Activated naive CD4-positive, alpha-beta T cell (primary cell): ENCODE measurements at places on chromosomes 6 and 20.

- DNase-seq, result no peak
These were observed 44.9 kb upstream of the RNF24 start for GRCh38 chr20:4060064-4060795.

DNA sequence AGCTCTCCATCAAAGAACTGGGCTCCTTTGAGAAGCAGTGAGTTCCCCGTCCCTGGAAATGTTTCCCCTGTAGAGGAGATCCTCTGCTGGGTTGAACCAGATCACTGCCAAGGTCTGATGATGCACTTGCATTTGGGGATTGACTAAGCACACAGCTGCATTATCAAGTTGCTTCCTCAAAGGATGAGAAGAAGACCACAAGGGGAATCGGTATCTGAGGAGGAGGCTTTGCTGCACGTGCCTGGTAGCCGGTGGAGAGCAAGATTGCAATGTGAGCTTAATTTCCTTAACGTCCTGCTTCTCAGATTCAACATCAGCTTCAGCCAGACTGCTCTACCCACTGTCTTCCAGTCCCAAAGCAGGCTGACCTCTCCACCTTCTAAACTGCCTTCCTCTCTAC lies 128.8 kb upstream of the STMND1 start:
- DNase-seq, result no peak

- DNase-seq, result no peak
These were observed 48.4 kb upstream of the ARMC2 start for GRCh38 chr6:108799791-108800190.

DNA sequence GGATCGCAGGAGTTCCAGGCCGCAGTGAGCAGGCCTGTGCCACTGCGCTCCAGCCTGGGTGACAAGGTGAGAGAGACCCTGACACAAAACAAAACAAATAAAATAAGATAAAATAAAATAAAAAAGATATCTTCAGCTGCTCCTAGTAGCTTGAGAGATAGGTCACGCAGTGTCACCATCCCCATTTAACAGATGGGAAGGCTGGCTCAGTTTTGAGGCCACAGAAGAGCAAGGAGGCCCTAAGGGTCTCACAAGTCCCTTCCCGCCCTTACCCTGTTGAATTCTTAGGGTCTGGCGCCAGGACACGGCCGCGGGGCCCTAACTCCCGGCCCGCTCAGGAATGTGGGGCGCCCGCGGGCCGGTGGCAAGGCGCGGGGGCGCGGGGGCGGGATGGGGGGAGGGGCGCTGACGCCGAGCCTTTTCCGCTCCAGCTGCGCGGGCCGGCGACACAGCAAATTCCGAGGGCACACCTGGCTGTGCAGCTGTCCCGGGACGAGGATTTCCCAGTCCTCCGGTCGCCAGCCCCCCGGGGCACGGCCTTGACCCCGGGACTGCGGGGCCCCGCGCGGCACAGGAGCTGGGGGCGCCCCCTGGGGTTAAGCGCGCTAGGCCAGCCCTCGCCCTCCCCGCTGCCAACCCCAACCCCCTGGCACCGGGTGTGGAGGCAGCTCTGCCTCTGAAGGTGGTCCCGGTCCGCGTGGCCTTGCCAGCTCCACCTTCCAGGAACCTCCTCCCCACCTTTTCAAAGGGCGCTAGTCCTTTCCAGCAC lies 10.3 kb upstream of the R3HDML start:
- DNase-seq, result no peak

- DNase-seq, result no peak
These were observed 994 bp downstream of the CLDN20 start for GRCh38 chr6:155264693-155265320.

DNA sequence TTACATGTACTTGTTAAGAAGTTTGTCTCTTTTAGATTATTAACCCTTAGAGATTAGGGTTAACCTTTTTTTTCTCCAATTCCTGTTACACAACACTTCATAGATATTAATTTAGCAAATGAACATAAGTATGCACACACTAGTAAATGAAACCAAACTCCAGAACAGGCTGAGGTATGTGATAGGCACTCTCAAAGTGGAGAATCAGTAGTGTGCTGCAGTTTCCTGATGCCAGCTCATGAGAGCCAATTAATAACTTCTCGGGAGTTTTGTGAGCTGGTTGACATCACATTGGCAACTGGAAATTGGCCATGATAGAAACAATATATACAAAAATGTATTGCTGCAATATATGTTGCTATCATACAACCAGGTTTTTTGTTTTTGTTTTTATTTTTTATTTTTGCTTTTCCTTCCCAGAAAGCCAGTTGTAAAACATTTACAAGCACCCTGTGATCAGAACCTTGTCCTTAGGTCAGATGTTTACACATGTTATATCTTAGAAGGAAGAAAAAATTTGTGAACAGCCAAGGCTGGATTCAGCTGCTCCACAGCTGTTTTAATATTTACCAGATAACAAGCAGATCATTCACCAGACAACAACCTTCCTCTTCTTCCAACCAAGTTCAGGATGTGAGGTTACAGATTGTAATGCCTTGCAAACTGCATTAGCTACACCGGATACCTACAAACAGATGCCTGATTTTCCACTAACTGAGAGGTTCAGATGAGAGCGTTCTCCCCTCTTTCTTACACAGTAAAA lies 42.4 kb upstream of the ECHDC1 start:
- DNase-seq, result no peak

DNA sequence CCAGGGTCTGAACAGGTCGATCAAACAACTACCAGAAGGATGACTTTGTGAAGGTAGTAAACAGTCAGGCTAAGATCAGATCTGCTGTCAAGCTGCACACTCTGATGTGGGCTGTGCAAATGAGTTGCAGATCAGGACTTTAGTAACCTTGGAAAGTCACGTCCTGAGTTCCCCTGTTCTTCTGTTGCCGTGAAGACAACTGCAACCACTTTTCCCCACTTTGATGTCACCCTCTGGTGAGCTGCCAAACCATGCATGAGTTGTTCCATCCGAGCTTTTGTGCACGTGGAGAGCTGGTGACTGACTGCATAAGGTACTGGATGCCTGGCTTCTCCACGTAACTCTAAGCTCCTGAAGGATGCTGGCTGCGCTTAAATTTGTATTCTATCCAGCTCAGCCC lies 111.0 kb downstream of the CD83 start:
- DNase-seq, result no peak
